NCI-H187 (cell line): ENCODE measurements at places on chromosomes 5 and 9.
A peak's percentile ranks its signal among the peaks of the same experiment; 100 is the strongest.

DNA sequence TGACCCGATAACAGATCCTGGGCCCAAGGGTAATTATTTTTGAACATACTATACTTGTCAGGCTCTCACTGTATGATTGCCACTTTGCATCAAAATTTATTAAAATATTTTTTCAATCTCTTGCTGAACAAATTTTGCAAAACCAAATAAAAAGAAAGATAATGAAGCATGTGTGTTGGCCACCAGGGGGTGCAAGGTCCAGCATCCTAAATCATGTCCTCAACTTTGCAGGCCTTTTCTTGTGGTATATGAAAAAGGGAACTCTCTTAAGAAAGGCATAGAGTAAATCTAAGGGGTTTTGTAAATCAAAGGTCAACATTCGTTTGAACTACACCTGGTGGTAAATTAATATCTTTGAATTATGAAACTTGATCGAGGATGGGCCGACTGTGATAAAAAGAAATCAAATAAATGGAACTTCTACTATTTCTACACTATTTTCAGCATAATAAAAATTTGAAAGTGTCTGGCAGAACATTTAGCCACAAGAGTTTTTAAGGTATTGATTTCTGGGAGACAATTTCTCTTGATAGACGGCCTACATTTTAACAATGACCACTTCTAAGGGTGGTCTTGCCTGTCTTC is 676.5 kb downstream of the DMRTA1 start:
- peak; percentile 18 for DNase-seq

GRCh38 chr9:76732341-76732958 is 31.8 kb upstream of the PCA3 start:
- no peak for DNase-seq

DNA sequence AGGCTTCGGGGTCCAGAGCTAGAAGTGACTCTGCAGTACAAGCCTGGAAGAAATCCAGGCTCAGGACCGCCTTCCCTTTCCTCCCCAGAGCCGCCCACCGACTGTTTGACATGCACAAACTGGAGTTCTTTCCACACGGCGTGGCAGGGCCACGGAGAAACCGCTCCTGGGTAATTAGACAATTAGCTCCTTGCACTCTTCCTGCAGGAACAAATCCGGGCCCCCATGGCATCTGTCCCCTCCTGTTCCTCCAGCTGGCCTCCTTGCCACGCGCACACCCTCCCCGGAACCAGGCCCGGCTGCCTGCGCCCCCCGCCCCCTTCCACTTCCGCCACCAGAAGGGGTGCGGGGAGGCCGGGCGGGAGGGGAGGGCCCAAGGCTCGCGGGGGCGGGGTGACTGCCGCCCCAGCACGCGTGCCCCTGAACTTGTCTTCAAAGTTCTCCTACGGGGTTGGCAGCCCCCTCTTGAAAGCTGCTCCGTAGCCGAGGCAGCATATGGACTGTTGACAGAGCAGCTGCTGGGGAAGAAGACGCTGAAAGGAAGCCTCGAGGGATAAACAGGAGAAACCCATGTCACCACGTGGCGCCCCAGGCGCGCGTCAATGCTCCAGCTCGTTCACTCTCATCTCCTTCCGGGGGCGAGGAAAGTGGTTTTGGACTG is 74.3 kb downstream of the SEC61B start:
- DNase-seq = no peak

DNA sequence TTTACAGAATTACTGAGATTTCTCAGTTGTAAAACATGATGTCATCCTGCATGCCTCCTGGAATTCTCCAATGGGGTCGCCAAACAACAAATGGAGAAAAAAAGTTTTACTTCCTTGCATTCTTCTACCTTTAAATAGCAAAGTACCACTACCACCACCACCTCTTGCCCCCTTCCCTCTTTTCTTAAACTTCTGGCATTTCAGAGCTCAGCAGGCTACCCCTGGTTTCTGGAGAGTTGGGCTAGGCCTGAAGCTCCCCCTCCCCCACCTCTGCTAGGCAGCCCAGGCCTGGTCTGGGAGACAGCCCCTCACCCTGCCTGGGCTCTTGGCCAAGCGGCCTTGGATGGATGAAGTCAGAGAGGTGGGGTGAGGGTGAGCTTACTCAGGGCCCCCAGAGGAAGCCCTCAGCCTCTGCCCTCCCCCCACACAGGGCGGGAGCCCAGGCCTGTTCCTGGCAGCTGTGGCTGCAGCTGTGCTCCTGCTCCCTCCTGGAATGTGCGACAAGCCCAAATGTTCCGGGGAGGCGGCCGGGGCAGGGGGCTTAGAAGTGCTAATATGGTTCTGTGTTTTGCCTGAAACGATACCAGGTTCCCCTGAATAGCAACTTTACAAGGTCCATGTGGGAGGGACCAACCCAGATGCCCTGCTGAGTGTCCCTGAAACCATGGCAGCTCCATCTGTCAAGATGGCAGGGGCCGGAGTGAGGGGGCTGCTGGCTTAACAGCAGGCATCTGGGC is 6.0 kb upstream of the CCIN start:
- no peak for DNase-seq

GRCh38 chr5:163623986-163624385 is 118.6 kb downstream of the MAT2B start:
- no peak for DNase-seq

DNA sequence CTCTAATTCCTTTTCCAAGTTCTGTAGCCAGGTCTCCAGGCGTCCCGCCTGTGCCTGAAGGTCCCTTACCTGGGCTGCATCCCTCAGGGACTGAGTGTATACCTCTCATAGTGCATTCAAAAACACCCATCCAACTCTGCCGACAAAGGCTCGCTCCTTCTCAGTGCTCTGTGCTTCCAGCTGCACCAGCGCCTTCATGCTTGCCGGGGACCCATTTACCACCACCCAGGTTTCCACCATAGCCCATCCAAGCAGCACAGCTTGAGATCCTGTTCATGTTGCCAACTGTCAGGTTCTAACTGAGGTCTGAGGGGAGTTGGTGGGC is 794.5 kb downstream of the EFNA5 start:
- no peak for DNase-seq

GRCh38 chr5:101977729-101978345 is 318.2 kb downstream of the SLCO4C1 start:
- peak; percentile 4 for DNase-seq

DNA sequence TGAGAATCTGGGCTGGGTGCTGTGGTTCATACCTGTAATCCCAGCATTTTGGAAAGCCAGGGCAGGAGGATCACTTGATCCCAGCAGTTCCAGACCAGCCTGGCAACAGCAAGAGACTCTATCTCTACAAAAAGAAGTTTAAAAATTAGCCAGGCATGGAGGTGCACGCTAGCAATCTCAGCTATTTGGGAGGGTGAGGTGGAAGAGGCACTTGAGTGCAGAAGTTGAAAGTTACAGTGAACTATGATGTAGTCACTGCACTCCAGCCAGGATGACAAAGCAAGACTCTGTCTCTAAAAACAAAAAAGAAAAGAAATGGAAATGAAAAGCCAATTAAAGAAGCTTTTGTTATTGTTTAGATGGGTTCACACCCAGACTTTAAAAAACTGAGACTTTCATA is 131.6 kb upstream of the RASA1 start:
- DNase-seq = no peak

- no peak for DNase-seq
Observed at GRCh38 chr5:154768207-154768606, 13.0 kb downstream of the LARP1 start.

DNA sequence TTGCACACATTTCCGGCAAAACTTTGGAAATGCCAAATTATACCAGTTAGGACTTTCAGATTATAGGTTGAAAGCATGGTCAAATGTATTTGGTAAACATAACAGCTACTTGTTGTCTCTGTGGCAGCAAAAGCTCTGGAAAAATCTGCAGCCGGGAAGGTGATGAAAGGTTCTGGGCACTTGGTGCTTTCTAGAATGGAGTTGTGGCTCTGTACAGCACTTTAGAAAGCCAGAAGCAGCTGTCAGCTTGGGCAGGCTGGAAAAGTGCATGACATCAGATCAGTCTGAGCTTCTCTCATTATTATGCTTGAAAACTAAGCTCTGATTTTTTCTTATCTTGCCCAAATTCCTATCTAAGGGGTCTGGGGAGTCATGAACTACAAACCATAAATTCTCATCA is 118.6 kb upstream of the MAST4 start:
- DNase-seq = no peak

GRCh38 chr9:76321195-76321828 is 72.9 kb downstream of the RFK start:
- DNase-seq = no peak

DNA sequence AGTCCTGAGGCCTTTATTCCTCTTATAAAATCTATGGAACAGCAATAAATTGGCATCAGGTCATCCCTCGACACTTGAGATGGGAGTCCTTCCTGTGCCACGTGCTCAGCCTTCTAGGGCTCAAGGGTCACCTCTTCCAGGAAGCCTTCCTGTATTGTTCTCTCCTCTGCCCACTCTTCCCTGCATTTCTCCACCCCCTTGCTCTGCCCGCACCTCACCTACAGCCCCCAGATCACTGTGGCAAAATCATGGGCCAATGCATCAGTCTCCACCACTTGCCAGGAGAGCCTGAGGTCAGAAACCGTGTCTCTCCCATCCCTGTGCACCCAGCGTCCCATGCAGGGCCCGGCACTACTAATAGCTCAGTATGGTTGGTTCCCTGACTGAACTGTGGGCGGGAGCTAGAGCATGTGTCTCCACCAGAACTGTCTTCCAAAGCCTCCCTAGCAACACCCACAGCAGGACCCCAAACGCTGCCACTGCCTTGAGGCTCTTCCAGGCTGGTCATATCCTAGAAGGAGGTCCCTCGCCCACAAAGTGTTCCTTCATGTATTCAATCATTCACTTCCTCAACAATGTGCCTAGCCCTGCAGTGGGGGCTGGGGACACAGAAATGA is 13.5 kb downstream of the DUSP1 start:
- no peak for DNase-seq

- no peak for DNase-seq
Observed at GRCh38 chr5:127647361-127647958, 1.4 kb upstream of the CTXN3 start.

DNA sequence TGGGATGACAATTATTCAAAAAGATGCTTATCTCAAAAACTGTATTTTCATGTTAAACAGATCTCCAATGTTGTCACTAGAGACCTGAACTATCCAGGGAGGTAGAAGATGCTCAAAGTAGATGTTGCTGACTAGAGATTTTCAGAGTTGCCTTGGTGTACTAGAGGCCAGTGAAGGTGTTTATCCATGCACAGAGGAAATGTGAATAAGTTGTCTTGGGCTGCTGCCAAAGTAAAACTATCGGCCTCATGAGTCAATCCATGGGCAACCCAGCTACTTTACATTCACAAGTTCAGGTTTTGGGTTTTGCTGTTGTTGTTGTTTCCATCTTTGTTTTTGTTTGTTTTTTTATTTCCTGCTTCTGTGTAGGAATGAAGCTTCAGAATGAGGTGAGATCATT is 141.1 kb upstream of the RANBP3L start:
- no peak for DNase-seq

- no peak for DNase-seq
Observed at GRCh38 chr9:105131981-105132380, 112.5 kb upstream of the SLC44A1 start.

- no peak for DNase-seq
Observed at GRCh38 chr9:92931606-92932005, 15.7 kb upstream of the FGD3 start.

- DNase-seq = no peak
Observed at GRCh38 chr9:106757514-106757913, 105.5 kb upstream of the ZNF462 start.

DNA sequence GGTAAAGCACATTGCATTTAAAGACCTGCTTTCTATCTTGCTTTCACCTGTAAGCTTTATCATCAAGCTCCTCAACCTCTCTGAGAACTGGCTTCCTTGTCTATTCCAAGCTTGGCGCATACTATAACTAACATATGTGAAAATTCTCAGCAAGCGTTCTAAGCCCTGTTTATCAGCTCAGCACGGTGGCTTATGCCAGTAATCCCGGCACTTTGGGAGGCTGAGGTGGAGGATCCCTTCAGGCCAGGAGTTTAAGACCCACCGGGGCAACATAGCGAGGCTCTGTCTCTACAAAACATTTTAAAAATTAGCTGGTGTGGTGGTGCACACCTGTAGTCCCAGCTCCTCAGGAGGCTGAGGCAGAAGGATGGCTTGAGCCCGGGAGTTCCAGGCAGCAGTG is 1.6 kb upstream of the ATP6V0E1 start:
- no peak for DNase-seq

DNA sequence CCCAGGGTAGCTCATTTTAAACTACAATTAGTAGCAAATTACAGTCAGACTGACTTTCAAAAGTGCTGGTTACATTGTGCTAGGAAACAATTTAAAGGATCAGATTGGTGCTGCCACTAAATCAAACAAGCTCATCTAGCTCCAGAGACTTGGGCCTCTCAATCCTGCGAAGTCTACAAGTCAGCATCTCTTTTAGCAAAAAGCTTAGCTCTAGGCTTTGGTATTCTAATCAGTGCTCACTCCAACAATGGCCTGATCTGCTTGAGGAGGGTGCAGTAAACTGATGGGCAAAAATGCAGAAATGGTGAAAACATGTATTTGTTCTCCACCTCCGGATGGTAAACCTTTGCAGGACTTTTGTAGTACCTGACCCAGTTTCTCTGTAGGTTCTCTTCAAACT is 47.0 kb upstream of the SEMA6A start:
- no peak for DNase-seq

DNA sequence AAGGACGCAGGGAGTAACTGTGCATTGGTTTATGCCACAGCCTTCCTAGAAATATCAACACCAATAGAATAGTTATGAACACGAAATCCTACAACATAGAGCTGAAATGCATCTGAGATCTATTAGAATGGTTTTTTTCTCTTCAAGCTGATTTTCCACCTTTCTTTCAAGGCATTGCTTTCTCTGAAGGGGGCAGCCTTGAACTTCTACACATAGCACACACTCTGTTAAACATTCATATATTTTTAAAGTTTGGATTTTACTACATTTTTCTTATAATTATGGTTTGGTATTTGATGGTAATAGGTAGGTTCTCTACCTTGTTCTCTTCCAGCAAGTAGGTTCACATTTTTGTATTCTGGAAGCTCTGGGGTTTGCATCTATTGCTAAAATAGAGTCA is 661.8 kb downstream of the SEMA5A start:
- DNase-seq = no peak

- DNase-seq = no peak
Observed at GRCh38 chr9:32928912-32929311, 72.5 kb downstream of the APTX start.

DNA sequence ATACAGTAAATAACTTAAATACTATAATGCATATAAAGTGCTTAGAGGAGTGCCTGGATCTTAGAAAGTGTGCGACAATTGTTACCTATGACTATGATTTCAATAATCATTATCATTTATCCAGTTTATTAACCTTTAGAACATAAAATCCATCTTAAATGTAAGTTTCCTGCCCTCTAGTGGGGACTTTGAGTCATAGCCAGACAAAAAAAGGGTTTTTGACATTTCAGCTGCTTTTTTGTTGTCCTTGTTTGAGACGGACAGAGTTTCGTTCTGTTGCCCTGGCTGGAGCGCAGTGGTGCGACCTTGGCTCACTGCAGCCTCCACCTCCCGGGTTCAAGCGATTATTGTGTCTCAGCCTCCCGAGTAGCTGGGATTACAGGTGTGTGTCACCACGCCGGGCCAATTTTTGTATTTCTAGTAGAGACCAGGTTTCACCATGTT is 9.7 kb upstream of the C9orf152 start:
- DNase-seq = peak; percentile 4

- DNase-seq = no peak
Observed at GRCh38 chr5:111392181-111392580, 120.2 kb downstream of the STARD4 start.
